ENCODE measurements at places on chromosomes 6 and 20.

- DNase-seq = no peak
Measured at GRCh38 chr6:7899101-7899888, 11.3 kb downstream of the TXNDC5 start.

- DNase-seq = no peak
Measured at GRCh38 chr6:50330347-50330746, 280.6 kb upstream of the DEFB112 start.

GRCh38 chr20:59805786-59806577, 127.5 kb downstream of the SYCP2 start:
- no peak for DNase-seq

DNA sequence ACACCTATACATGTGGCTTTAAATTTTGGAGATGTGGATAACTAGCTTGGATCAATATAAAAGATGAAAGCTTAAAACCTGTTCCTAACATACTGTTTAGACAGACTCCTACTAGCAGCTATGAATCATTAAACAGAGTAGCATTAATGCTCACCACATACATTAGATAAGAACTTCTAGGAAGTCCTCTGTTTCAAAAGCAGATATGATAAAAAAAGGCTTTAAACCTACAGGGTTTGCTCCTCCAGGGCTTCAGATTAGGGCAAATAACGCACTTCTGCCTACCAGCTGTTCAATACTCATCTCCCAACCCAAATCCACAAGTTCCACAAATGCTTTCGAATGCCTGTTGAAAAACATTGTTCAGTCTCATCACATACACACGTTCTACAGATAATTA, 1.5 kb downstream of the REPS1 start:
- no peak for DNase-seq

DNA sequence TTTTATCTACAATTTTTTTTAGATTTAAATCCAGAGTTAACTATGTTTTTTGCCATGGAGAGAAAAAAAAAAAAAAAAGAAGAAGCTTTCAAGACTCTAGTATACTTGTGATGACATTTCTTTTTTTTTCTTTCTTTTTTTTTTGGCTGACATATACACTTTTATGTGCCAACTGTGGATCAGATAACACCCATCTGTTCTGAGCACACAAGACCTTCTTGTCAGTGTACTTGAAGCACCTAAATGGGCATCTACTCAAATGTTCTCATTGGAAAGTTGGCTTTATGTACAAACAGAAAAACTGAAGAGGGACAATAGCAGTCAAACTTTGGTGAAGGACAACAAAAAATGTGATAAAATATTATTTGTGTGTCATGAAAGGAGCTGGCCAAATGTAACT, 904.5 kb downstream of the GRIK2 start:
- no peak for DNase-seq

- DNase-seq = no peak
Measured at GRCh38 chr6:167210375-167211294, 52.9 kb upstream of the GPR31 start.

DNA sequence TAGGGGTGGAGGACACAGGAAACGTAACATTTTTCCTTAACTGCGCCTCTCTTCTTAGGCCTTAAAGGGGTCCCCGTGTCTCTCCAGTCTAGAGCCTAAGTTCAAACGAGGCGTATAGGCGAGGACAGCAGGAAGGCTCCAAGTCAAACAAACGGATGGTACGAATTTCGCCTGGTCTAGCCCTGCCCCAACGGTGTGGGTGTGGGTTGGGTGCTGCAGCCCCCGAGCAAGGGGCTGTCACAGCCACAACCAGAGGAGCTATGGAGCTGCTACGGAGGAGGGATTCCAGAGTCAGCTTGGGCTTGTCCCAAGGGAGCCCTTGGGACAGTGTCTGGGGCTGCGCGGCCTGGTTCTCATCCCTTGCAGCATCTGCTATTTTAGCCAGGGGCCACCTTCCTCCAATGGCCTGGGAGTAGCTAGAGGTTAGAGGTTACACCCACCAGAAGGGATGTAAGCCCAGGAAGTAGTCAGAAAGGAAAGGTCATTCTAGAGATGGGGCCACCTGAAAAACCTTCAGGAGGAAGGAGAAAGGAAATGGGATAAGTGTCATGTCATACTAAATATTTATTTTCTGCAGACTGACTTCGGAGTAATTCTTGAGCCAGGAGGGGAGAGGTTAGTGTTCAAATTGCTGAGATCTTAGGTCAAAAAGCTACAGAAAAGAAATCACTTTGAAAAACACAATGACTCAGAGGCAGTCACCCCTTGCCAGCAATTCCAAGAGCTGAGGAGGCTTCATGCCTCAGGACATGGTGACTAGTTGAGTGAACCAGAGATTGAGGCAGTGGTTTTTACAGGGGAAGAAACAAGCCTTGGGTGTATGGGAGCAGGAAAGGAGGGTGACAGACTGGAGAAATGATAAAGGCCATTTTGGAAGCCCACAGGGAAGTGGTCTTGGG, 21.7 kb downstream of the VPS52 start:
- no peak for DNase-seq

DNA sequence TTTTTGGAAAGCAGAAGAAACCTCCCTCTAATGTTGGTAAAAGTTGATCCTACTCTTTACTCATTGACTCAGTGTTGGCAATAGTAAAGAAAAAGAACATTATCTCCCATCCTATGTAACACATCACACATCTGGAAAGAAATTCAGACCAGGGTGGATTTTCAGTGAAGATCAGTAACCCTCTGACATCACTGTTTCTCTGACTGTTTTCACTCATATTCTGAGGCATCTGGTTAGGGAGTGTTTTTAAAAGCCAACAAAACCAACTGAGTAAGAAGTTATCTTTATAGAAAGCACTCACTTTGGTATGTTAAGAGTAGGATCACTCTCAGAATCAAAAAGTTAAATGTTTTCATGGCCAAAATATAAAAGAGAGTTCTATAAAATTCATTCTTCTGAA, 143.6 kb downstream of the DST start:
- no peak for DNase-seq

- no peak for DNase-seq
Measured at GRCh38 chr20:63979557-63980316, at the start of gene SAMD10. TSS of gene SAMD10 (minus strand) at chr20:63979642. CDS start at chr20:63979467, 175 bp downstream.

- no peak for DNase-seq
Measured at GRCh38 chr20:24423390-24424313, 45.8 kb upstream of the SYNDIG1 start.

- no peak for DNase-seq
Measured at GRCh38 chr6:118320652-118321051, 227.4 kb upstream of the PLN start.

DNA sequence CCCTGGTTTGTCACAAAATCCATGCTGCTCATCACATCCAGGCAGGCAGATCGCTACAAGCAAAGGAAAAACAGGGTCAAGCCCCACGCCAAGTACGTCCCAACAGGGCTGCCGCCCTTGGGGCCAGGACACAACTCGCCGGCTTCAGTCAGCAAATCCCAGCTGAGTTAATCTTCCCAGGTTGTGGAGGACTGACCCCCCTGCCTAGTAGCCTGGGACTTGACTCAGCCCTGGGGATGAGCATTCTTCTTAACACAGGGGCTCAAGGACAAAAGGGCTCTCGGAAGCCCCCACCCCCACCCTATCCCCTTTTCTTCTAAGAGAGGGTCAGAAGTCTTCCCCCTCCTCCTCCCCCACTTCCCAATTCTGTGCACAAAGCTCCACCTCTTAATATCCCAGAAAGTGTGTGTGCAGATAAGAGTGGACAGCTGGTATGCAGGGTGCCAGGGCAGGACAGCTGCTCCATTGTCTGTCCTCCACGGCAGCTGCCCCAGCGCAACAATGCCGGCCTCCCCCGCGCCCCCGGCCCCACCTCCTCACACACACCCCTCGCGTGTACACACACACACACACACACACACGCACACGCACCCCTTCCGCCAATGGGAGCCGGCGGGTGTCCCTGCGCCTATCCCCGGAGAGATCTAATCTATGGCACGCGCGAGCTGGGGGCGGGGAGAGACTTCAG, 4.5 kb downstream of the DLL1 start:
- no peak for DNase-seq

DNA sequence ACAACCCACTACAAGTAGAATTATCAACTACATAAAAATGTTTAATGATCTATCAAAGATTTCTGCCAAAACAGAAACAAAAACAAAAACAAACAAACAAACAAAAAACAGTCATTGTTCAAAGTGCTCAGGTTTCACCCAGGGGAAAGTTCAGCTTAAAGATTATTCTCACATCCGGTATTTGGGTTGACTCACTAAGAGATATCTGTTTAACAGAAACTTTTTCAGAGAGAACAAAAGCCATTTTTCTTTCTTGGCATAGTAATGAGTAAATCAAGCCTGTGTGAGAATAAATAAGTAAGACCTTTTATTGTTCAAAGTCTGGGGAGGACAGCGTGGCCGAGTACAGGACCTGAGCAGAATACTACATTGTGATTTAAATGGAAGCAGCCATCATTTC, 143.6 kb downstream of the RCAN2 start:
- no peak for DNase-seq

GRCh38 chr6:4935486-4935885, 68.4 kb downstream of the RPP40 start:
- DNase-seq = no peak

DNA sequence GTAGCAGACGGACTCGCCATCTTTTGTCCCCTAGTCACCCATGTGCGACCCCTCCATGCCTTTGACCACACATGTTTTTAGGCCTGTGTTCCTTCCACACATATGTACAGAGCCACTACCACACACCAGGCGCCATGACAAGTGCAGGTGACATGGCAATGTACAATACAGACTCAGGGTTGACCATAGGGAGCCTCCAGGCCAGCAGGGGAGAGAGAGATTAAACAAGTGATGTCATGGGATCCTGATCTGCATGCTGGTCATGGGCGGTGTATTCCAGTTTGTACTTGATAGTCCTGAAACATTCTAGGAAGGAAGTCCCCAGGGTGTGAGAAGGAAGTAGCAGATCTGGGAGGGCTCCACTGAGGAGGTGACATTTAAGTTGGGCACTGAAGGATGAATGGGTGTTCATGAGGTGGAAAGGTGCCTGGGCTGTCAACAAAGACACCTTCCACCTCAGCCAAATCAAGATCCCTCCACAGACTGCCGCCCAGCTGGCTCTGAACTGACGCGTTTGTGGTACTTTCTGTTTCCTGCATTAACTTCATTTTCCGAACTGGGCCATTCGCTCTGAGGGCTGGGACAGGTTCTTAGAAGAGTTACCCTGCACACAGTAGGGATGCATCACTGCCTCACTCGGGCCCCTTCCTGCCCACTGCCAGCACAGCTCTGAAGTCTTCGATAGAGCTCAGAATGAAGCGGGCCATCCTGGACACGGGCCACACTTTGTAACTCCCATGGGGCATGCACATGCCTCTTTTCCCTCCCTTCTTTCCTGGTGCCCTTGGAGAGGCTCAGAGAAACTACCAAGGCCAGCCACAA, 94.0 kb downstream of the NOL4L start:
- DNase-seq = no peak

GRCh38 chr6:155274106-155274505, 10.3 kb downstream of the CLDN20 start:
- no peak for DNase-seq

GRCh38 chr6:551405-551804, 105.5 kb downstream of the HUS1B start:
- DNase-seq = no peak

- DNase-seq = peak; percentile 51
Measured at GRCh38 chr20:50112512-50113419, at the start of gene UBE2V1. TSS of gene UBE2V1 (minus strand) at chr20:50113150. CDS start at chr20:50113128, 22 bp downstream.

DNA sequence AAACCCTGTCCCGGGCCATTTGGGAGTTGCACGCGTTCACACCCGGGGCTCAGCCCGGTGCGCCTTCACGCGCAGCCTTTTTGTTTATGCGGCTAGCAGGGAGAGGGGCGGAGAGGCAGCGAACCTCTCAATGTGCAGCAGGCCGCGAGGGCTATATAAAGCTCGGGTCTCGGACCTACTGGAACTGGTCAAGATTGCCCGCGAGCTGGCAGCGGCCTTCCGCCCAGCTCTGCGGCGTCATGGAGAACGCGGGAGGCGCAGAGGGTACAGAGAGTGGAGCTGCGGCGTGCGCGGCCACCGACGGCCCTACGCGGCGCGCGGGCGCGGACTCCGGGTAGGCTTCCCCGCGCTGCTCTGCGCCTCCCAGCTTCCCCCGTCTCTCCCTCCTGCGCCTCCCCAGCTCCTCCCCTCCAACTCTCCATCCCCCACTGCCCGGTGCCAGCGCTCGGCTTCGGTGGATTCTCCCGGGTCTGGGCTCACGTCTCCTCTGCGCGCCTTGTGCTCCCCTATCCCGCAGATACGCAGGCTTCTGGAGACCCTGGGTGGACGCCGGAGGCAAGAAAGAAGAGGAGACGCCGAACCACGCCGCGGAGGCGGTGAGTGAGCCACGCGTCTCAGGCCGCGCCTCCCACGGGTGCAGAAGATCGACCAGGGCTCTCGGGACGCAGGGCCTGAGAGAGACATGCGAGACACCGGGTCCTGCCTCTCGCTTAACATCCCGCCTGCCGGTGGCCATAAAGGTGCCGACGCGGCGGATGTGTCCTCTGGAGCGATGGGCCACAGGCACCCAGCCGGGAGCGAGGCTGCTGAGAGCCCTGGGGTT, at the start of gene RIPPLY2:
TSS of gene RIPPLY2 (plus strand) at position 183 of the 823 bp plus-strand sequence. CDS start at position 240, 57 bp downstream.
- DNase-seq = no peak

- no peak for DNase-seq
Measured at GRCh38 chr20:4161401-4162251, 146.3 kb upstream of the RNF24 start.

GRCh38 chr6:90537723-90538258, 49.1 kb downstream of the MAP3K7 start:
- no peak for DNase-seq

GRCh38 chr6:111922454-111923297, 49.4 kb upstream of the FYN start:
- DNase-seq = no peak

GRCh38 chr6:98832284-98833056, 1.9 kb upstream of the POU3F2 start:
- no peak for DNase-seq

- no peak for DNase-seq
Measured at GRCh38 chr6:13673825-13674444, 37.7 kb downstream of the RANBP9 start.

GRCh38 chr20:10646006-10646405, 27.8 kb downstream of the JAG1 start:
- no peak for DNase-seq

DNA sequence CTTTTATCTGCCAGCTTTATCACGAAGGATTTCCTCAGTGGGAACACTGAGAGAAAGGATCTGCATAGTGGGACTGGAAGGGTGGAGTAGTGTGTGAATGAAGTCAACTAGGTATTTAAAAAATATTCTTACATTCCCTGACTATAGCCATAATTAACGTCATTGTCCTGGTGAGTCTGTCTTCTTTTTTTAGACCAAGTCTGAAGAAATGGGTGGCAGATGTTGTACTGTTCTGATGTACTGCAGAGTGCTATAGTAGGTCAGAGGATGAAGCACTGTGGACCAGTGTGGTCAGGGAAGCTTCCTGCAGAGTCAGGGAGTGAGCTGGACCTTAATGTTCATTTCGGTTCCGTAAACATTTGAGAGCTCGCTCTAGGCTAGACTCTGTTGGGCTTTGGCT, 11.9 kb downstream of the TULP4 start:
- no peak for DNase-seq

- DNase-seq = no peak
Measured at GRCh38 chr6:12544821-12545565, 171.6 kb upstream of the PHACTR1 start.

GRCh38 chr20:36116807-36117441, 37.6 kb upstream of the EPB41L1 start:
- no peak for DNase-seq

- no peak for DNase-seq
Measured at GRCh38 chr6:134453792-134454510, 136.0 kb upstream of the SGK1 start.

All from esophagus squamous epithelium (tissue), 5 donors.